CD4-positive, alpha-beta T cell treated with Interleukin-17A for 4 hours (primary cell): ENCODE measurements at places on chromosomes 5 and 9.
A peak's percentile ranks its signal among the peaks of the same experiment; 100 is the strongest.

- DNase-seq = no peak
These were observed 38.1 kb downstream of the INSYN2B start for GRCh38 chr5:169942181-169942580.

GRCh38 chr5:38639377-38640358 lies 83.2 kb upstream of the LIFR start:
- DNase-seq = no peak

DNA sequence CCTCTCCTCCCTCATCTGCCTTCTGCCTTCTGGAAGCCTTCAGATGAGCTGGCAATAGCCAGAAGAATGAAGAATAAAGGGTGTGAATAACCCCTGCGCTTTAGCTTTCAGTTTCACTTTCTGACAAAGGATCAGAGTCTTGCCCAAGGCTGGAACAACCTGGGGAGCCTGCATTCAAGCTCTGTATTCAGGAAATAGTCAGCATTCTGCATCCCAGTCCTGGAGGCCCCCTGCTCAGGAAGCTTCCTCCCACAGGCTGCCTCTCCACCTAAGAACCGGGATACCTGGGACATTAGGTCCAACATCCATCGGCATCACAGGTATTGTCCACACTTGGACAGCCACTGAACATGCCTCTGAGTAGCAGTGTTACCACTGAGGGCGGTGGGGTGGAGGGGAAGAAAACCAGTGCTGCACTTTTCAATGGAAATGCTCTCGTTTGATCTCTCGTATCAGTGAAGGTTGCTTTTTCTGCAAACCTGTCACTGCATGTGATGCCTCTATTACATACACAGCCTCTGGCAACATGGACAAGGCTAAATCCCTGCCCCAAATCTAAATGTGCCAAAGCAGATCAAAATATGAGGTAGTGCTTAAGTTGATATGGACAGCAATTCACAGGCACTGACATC lies 39.8 kb upstream of the ACO1 start:
- no peak for DNase-seq

GRCh38 chr9:78035383-78035993 lies 3.9 kb upstream of the GNAQ start:
- DNase-seq = peak; percentile 73

DNA sequence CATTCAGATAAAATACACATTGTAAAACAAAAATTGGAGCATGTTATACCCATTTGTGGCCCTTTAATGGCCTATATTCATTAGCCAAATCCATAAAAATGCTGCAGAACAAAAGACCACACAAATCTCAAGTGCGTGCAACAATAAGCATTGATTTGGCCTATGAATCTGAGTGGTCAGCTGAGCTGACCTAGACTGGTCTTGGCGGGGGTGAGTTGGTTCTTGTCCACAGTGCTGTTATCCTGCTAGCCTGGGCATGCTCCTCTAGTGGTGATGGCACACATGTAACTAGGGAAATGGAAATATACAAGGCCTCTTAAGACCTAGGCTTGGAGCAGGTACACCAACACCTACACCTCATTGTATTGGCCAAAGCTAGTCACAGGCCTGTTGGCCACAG lies 122.2 kb upstream of the TBCA start:
- DNase-seq = no peak

GRCh38 chr9:37839496-37840461 lies 39.2 kb downstream of the DCAF10 start:
- no peak for DNase-seq
